ENCODE measurements at places on chromosomes 5 and 9. TPM values are rescaled to one million over a fixed set of nuclear protein-coding genes. Genes with fewer than 3 reads are reported as not detected.

C9orf152 gene
- not detected for total RNA-seq

BTNL3 gene
- total RNA-seq = not detected

OBP2B gene
- total RNA-seq = not detected

GRM6 gene
- not detected for total RNA-seq

COL23A1 gene
- 0.15 TPM for total RNA-seq

PCDHGA7 gene
- 0.91 TPM for total RNA-seq

INSYN2B gene
- total RNA-seq = 5.5 TPM

PHF24 gene
- total RNA-seq = not detected

PRXL2C gene
- 16.1 TPM for total RNA-seq

CFAP157 gene
- not detected for total RNA-seq

DDX46 gene
- 24.7 TPM for total RNA-seq

PTGR1 gene
- 43.2 TPM for total RNA-seq

ZNF608 gene
- 12.2 TPM for total RNA-seq

ZFYVE16 gene
- total RNA-seq = 32.5 TPM

ECSCR gene
- 312 TPM for total RNA-seq

DRD1 gene
- not detected for total RNA-seq

ANKRD31 gene
- not detected for total RNA-seq

PCDHA6 gene
- under 0.01 TPM for total RNA-seq

PITX1 gene
- total RNA-seq = 0.32 TPM

PNPLA7 gene
- total RNA-seq = under 0.01 TPM

TSSK1B gene
- not detected for total RNA-seq

IFNA13 gene
- not detected for total RNA-seq

PCDHA5 gene
- total RNA-seq = not detected

CATSPER3 gene
- not detected for total RNA-seq

MARCOL gene
- total RNA-seq = not detected

IL13 gene
- total RNA-seq = not detected

EDIL3 gene
- total RNA-seq = 47.0 TPM

AFAP1L1 gene
- 54.0 TPM for total RNA-seq

C9orf153 gene
- not detected for total RNA-seq

OMD gene
- not detected for total RNA-seq

SMIM32 gene
- not detected for total RNA-seq

NR2F1 gene
- 24.6 TPM for total RNA-seq

SFXN1 gene
- 164 TPM for total RNA-seq

ANKRD34B gene
- total RNA-seq = not detected

NEUROG1 gene
- total RNA-seq = not detected

C5orf63 gene
- total RNA-seq = 1.7 TPM

MYMK gene
- not detected for total RNA-seq

PIGO gene
- total RNA-seq = 7.5 TPM

RORB gene
- under 0.01 TPM for total RNA-seq

JAKMIP2 gene
- total RNA-seq = not detected

MCC gene
- 49.5 TPM for total RNA-seq

CTXN3 gene
- total RNA-seq = under 0.01 TPM

CTSV gene
- 1.6 TPM for total RNA-seq

GPRIN1 gene
- total RNA-seq = 6.5 TPM

CDKN2B-AS1 gene
- 2.3 TPM for total RNA-seq

LRRC70 gene
- 27.7 TPM for total RNA-seq

FSD1L gene
- total RNA-seq = 6.2 TPM

PCDHGA11 gene
- 5.3 TPM for total RNA-seq

All from epithelial cell of umbilical artery (primary cell).